ENCODE measurements at places on chromosomes 6 and 20. TPM values are rescaled to one million over a fixed set of nuclear protein-coding genes. Genes with fewer than 3 reads are reported as not detected.

Gene FAM162B
- total RNA-seq = not detected

Gene SAMD10
- not detected for total RNA-seq

Gene SLC25A27
- 1.4 TPM for total RNA-seq

Gene KCNK5
- total RNA-seq = 0.58 TPM

Gene ILRUN
- total RNA-seq = 29.9 TPM

Gene ZNF334
- 0.14 TPM for total RNA-seq

Gene TOMM6
- 348 TPM for total RNA-seq

Gene TFAP2B
- total RNA-seq = not detected

Gene PRL
- not detected for total RNA-seq

Gene HLA-DRA
- total RNA-seq = 0.53 TPM

Gene C20orf204
- not detected for total RNA-seq

Gene GNAS-AS1
- total RNA-seq = 1.5 TPM

Gene ZBP1
- not detected for total RNA-seq

Gene ZNF391
- 0.37 TPM for total RNA-seq

Measured in H4 (cell line).